ENCODE measurements at places on chromosomes 2 and 18. TPM values are rescaled to one million over a fixed set of nuclear protein-coding genes. Genes with fewer than 3 reads are reported as not detected.

Gene NGEF
- total RNA-seq = 0.57 TPM

Gene IL36RN
- under 0.01 TPM for total RNA-seq

Gene CYP27A1
- 4.7 TPM for total RNA-seq

Gene CDH20
- total RNA-seq = not detected

Gene ELOA2
- total RNA-seq = not detected
